NCI-H510A (cell line): ENCODE measurements at places on chromosomes 2 and 18.
A peak's percentile ranks its signal among the peaks of the same experiment; 100 is the strongest.

- DNase-seq: no peak
Measured at GRCh38 chr2:120954939-120955338, 219.3 kb downstream of the GLI2 start.

- DNase-seq: no peak
Measured at GRCh38 chr2:146561996-146562395, 1282.8 kb upstream of the ACVR2A start.

DNA sequence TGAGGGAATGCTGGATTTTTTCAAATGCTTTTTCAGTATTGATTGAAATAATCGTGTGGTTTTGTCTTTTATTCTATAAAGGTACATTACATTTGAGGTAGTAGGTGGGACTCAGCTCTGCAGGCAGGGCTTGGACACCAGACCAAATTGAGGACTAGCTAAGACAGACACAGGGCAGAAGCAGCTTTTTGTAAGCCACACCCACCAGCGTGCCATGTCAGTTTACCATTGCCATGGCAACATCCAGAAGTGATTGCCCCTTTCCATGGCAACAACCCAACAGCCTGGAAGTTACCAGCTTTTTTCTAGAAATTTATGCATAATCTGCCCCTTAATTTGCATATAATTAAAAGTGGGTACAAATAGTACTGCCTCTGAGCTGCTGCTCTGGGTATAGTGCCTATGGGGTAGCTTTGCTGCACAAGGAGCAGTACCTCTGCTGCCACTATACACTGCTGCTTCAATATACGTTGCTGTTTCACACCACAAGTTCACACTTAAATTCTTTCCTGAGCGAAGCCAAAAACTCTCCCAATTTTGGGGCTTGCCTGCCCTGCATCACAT is 23.6 kb upstream of the VWA3B start:
- DNase-seq: no peak

GRCh38 chr18:62957885-62958472 is 242.6 kb downstream of the PHLPP1 start:
- peak; percentile 30 for DNase-seq

GRCh38 chr18:55228191-55228590 is 268.9 kb upstream of the CCDC68 start:
- DNase-seq: peak; percentile 5

DNA sequence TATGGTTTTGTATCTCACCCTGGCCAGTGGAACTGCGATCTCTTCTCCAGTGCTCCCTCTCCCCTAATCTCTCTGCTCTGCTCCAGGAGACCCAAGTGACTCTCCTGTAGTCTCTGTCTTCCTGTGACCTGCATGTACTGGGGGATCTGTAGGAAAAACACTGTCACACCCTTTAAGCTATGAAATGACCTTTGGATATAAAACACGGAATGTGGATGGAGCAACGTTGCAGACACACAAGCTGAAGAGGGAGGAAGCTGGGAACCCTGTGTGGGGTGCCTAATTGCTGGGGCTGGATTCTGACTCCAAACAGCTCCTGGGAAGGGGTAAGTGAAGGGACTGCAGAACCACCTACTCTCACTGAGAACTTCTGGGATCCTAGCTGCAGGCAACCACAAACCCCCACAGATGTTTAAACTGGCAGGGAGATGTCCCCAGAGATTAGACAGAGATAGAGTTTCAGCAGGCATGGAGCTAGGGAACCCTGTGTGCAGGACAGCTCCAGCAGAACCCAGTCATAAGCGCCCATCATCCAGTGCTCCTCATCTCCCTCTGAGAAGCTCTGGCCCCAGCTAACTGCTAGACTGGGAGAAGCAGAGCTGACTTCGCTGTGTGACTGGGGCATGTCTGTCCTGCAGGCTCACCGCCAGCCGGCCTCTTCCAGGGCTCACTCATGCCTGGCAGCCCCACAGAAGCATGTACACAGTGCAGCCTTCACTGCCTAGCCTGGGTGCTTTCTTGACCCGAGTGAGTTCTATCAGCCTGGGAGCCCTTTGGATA is 482.7 kb upstream of the SETBP1 start:
- no peak for DNase-seq

- DNase-seq: peak; percentile 67
Measured at GRCh38 chr2:14634489-14635390, 2.2 kb downstream of the LRATD1 start.

- DNase-seq: no peak
Measured at GRCh38 chr2:175932675-175933074, 69.4 kb downstream of the LNPK start.

DNA sequence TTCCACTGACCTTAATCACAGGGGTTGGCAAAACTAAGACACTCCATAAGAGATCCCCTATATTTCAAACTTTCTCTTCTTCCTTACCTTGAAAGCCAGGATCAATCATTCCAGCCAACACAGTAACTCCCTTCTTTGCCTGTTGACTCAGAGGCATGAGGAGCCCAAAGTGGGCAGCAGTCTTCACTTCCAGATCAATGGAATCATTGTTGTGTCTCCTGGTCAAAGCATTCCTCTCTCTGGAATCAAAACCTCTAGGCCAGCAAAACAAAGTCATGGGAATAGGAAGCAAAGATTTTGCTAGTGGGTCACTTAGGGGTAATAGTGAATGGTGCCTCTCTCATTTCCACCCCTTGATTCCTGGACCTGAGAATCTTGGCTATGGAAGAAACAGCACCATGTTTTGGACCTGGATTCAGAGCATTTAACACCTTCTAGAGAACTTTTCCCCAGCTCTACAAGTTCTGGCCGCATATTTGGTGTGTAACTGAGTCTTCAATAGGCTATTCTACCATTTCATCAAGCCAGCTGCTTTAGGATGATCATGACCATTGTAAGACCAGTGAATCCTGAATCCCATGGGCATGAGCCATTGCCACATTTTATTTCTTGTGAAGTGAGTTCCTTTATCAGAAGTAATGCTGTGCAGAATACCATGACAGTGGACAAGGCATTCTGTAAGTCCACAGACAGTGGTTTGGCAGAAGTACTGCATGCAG is 65.7 kb upstream of the SERPINE2 start:
- no peak for DNase-seq

DNA sequence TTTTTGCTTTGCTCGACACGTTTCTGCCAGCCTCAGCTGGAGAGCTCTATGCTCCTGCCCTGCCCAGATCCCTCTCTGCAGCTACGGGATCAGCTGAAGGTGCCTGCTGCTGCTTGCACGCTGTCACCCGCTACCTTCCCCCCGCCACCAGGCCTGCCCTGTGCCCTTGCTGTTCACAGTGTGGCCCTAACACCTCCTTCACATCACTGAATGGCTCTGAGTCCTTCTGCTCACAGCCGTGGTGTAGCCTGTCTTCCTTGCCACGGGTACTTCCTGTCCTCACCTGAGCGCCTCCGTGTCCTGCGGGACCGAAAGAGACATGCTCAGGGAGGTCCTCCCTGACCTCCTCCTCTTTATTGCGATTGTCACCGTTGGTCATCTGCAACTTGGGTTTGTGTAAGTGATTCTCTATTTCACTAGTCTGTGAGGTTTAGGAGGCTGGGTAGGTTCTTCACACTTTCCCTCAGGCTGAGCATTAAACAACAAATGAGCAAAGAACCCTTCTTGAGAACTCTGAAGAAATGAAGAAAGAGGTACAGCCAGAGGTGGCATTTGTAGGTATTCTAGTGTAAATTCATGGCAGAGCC is 127.5 kb downstream of the NCK2 start:
- DNase-seq: no peak

DNA sequence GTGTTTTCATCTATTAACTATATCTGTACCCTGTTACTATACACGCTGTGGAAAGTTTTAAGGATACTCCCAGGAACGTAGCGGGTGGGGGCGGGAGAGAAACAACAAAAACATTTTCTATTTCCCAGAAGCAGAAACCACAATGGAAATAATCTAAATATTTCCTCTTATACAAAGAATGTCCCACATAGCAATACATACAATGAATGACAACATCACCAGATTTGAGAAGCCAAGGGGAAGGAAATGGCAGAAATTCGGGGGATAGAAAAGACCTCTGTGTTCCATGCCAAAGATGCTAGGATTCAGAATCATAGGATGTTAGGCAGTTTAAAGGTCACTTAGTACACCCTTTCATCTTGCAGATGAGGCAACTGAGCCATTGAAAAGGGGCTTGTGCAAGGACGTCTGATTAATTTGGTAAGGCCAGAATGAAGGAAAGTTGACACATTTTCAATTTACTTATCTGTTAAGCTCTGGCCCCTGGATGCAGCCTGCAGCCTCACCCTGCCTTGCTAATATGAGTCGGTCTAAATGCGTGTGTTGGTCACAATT is 41.1 kb upstream of the SCYGR1 start:
- no peak for DNase-seq

- no peak for DNase-seq
Measured at GRCh38 chr2:5657231-5657630, 35.0 kb upstream of the SOX11 start.

DNA sequence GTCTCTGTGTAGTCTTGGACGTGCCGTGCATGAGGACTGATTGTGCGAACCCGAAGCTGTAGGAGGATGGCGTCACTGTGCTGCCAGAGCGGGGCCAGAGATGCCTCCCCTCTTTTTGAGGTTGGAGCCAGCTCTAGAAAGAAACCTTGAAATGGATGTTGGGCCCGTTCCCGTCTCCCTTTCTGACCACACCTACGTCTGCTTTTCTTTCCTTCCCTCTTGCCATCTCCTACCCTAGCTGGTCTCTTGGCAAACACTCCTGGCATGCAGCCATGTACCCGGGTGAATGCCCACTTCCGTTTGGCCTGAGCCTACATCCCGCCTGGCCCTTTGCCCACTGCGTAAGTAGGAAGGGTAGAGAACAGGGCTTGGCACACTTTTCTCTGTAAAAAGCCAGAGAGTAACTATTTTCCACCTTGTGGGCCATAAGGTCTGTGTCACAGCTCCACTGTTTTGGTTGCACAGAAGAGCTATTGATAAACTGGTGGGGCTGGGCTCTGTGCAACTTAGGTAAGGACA is 37.4 kb downstream of the SH3BP4 start:
- DNase-seq: no peak

DNA sequence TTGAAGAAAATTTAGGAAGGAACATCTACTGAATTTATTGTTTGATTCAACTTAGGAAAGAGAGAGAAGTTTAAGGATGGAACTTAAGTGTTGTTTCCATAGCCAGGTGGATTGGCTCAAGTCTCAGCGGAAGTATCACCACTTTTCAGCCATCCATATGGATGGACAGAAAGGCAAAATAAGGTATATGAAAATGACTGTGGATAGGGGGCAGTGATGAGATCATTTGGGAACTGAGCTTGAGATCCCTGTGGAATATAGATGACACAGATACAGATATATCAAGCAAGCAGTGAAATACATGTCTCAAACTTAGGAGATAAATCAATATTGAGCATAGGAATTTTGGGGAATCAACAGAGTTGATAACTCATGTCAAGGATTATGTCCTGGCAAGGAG is 1462.7 kb upstream of the NXPH2 start:
- DNase-seq: no peak

GRCh38 chr2:63765117-63765516 is 76.6 kb upstream of the UGP2 start:
- no peak for DNase-seq

GRCh38 chr2:166727095-166727494 is 161.2 kb upstream of the XIRP2 start:
- DNase-seq: no peak
